ENCODE measurements at places on chromosomes 11 and 22.

- no peak for DNase-seq
Measured at GRCh38 chr11:15295695-15296094, 181.0 kb downstream of the INSC start.

DNA sequence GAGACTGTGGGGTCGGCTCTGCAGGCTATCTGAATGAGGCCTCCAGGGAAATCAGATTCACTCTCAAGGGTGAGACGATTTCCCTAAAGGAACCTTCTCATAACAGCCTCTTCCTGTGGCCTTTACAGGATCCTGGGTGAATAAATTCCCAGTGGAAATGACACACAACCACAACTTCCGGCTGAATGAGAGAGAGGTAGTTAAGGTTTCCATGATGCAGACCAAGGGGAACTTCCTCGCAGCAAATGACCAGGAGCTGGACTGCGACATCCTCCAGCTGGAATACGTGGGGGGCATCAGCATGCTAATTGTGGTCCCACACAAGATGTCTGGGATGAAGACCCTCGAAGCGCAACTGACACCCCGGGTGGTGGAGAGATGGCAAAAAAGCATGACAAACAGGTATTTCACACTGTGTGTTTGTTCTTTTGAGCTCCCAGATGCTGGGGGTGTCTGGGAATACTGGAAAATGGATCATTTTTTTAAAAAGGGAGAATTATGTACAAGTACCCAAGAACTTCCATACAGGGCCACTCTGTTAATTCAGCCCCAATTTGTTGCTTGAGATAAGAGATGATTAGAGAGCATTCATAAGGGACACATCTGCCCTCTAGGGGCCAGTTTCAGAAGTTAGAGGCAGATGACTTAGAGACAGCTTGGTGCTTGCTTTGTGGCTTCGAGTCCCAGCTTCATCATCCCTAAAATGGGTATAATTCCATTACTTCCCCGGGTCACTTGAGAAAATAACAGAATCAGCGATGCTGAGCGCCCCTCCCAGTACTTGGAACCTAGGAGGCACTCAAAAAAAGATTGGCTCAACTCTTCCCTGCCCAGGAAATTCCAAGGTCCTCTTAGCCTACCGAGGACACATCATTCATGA, 10.2 kb downstream of the SERPIND1 start:
- DNase-seq: no peak

GRCh38 chr11:45920531-45921477, 1.7 kb upstream of the LARGE2 start:
- no peak for DNase-seq

GRCh38 chr11:2383852-2384804, 7.0 kb downstream of the CD81 start:
- DNase-seq: no peak

- no peak for DNase-seq
Measured at GRCh38 chr11:116534270-116534975, 238.4 kb downstream of the BUD13 start.

- no peak for DNase-seq
Measured at GRCh38 chr11:126346586-126346940, 8.9 kb upstream of the ST3GAL4 start.

DNA sequence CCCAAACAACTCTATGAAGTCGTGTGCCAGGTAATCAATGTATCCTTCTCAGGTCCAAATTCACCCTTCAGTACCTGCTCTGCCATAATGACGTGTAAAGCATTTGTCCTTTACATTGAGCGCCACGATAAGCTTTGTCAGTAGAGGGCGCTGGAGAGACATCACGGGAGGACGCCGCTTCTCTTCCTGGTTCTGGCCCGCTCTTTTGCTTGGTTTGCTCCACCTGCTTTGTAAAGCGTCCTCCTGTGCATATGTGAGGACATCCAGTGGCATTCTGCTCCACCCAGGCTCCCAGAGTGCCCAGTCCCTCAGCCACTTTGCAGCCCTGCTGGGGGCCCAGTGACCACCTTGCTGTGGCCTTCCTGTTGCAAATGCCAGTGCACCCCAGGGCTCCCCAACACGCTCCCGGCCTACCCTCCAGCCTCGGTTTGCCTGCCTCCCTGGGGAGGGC, 61.1 kb downstream of the WT1 start:
- no peak for DNase-seq

- no peak for DNase-seq
Measured at GRCh38 chr22:30568137-30568805, 6.2 kb downstream of the GAL3ST1 start.

GRCh38 chr22:50446708-50447575, 27.9 kb downstream of the SBF1 start:
- DNase-seq: no peak

GRCh38 chr22:37088108-37088605, 21.4 kb downstream of the TMPRSS6 start:
- no peak for DNase-seq

DNA sequence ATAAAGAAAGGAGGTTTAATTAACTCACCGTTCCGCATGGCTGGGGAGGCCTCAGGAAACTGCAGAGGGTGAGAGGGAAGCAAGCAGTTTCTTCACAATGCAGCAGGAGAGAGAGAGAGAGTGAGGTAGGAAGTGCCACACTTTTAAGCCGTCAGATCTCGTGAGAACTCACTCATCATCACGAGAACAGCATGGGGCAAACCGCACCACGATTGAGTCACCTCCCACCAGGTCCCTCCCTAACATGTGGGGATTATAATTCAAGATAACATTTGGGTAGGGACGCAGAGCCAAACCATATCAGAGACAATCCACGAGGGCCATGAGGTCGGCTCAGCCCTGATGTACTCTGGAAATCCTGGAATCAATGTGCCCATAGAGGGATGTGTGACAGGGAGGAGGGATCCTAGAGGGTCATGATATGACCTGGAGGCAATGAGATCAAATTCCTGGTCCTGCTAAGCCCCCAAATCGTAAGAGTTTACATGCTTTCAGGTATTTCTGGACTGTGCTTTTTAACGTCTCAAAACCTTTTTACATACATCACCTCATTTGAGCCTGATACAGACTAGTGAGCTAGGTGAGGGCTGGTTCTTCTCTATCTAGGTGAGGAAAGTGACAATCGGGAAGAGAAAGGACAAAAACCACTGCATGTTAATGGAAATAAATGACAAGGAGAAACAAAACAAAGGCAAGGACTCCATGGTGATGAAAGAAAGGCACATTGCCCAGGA, 19.5 kb upstream of the RASSF10 start:
- DNase-seq: no peak

DNA sequence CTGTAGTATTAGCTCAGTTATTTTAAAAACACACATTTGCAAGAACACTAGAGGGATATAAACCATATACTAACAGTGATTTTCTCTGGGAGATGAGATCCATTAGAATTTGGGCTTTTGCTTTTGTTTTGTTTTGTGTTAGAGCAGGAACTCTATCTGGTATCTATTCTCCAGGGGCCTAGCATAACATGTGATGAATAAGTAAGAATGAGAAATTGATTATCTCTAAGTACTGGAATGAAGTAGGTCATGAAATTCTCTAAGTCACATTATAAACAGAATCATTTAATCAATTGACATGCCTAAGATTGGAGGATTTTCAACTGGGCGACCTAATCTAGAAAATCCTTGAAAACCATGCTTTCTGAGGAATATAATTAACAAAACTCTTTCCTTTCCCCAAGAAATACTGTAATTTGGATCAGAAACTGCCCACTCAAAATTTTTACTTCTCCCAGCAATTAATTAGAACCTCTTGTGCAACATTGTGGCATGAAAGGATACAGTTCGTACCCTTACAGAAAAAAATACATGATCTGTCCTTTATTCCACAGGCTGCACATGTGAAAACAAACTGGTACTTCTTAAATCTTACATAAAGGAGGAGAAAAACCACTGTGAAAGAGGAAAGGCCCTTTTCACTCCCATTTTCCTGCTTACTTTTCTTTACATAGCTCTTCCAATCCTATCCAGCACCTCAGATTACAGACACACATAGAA, 93.5 kb downstream of the MRTFA start:
- no peak for DNase-seq

DNA sequence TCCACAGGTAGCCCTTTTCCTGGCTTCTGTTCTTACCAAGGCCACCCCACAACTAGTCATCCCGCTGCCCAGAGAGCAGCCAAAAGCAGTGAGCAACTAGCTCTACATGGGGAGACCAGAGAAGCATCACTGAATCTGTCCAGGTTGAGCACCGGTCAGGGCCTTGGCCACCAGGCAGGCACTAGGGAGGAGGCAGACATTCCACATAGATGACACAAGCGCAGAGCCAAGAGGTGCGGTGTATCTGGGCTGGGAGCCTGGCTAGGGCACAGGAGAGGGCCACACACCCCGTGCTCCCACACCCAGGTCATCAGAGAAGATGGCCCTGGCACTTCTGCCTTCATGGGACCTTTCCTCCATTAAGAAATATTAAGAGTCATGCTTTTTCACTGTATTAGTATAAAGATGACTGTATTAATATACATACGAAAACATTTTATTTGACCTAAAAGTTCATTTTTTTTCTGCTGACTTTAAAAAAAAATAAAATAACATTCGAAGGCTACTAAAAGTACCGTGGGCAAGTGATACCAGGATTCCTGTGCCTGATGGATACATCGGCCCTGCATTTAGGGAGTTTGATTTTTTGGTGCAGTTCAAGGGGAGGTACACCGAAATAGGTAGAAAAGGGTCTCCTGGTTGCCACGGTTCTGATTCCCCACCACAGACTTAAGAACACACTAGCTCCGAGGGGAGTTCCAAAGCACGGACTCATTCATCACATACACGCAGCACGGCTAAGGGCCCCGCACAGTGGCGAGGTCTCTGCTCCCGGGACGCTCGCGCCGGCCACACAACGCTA, 1.2 kb downstream of the DGCR2 start:
- DNase-seq: no peak

- no peak for DNase-seq
Measured at GRCh38 chr22:38766076-38766777, 10.4 kb upstream of the SUN2 start.

GRCh38 chr11:12721816-12722604, 47.8 kb downstream of the TEAD1 start:
- DNase-seq: no peak

DNA sequence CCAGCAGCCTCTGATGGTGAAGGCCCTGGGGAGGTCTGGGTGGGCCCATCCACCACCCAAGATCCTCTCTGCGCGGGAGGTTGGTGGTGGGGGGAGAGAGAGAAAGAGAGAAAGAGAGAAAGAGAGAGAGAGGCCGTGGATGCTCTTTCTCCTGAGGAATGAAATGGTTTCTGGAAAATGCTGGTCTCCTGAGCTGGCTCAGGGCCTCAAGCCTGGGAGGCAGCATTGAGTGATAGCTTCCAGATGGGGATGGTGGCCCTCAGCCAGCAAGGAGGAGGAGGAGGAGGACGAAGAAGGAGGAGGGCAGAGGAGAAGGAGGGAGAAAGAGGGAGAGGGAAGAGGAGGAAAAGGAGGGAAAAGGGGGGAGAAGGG, 4.6 kb downstream of the TSPAN32 start:
- DNase-seq: no peak

- DNase-seq: no peak
Measured at GRCh38 chr11:73969991-73970800, 12.4 kb downstream of the UCP2 start.

DNA sequence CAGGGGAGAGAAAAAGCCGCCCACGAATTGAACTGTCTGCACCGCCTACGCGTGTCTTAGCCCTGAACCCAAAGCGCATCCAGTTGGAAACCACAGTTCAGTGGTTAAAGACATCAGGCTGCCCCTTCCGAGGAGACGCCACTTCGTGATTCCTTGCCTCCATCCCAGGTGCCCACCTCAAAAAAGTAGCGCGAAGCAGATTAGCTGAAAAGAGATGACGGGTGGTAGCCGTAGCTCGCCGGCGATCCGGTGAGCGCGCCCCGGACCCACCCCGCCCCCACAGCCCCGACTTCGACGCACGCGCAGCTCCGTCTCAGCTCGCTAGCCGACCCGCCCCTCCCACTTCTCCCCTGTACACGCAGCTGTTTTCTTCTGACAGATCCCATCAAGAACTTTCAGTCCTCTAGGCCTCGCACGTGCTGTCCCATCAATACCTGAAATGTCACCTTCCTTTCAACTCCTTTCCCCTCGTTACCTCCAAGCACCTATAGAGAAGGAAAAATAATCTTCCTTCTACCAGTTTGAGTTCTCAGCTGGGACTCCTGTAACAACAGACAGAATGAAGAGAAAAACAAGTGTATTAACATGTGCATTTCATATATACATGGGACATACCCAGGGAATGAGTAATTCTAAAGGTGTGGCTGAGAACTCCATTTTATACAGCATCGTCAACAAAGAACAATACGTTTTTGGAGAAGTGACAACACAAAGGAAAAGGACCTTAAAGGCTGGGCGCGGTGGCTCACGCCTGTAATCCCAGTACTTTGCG, 49.5 kb downstream of the OR4D9 start:
- peak; percentile 70 for DNase-seq

- DNase-seq: no peak
Measured at GRCh38 chr22:50260434-50260800, 1.1 kb downstream of the MAPK12 start.

GRCh38 chr22:42716649-42717127, 4.0 kb downstream of the A4GALT start:
- no peak for DNase-seq

- no peak for DNase-seq
Measured at GRCh38 chr11:117144477-117145392, 648 bp downstream of the PAFAH1B2 start.

- DNase-seq: no peak
Measured at GRCh38 chr11:44952500-44953260, 2.0 kb upstream of the TP53I11 start.

DNA sequence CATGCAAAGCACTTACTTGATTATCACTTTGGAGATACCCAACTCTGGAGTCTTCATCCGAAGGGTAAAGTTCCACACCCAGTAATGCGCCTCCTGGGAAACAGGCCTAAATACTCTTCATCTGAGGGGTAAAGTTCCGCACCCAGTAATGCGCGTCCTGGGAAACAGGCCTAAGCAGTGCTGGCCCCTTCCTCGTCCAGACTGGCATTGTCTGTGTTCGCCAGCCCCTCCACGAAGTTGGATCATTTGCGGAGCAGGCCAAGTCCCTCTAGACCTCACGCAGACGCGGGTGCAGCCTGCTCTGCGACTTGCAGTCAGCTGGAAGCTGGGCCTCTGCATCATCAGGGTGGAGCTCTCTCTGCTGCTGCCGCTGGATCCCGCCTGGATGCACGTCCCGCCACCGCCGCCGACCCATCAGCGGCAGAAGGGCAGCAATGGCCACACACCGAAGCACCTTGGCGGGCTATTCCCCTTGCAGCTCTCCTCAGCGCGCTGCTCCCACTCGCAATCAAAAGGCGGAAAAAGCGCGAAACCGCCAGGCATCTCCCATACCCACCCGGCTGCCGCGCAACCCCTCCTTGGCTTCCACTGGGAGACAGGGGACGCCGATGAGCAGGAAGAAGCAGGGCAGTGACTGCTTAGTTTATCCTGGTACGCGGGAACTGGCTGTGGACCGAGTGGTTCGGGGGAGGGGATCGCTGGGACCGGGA, 34.1 kb upstream of the GLYATL1 start:
- DNase-seq: no peak

DNA sequence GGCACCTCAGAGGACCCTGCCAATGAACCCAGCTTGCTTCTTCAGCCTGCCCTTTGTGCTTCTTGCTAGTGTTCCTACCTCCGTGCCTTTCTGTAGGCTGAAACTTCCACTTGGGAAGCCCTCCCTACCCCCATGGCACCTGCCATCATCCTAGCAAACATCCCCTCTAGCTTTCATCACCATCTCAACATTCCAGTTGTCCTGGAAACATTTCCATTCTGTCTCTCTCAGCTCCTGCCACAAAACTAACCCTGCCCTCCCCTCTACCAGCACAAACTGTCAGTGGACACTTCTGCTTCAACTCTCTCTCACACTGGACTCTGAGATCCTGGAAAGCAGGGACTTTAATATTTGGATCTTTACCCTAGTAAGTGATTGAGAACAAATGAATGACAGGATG, 525.8 kb upstream of the TENM4 start:
- no peak for DNase-seq
